ENCODE measurements at places on chromosomes 13 and 19. TPM values are rescaled to one million over a fixed set of nuclear protein-coding genes. Genes with fewer than 3 reads are reported as not detected.

Gene SPACA4
- not detected for total RNA-seq

Gene KLHL1
- total RNA-seq: not detected

Gene FGF22
- not detected for total RNA-seq

Gene ZNF723
- not detected for total RNA-seq

Gene VSTM2B
- total RNA-seq: not detected

Gene CYP2F1
- not detected for total RNA-seq

Gene TSHZ3
- total RNA-seq: 4.6 TPM

Gene CSNK1A1L
- not detected for total RNA-seq
